ENCODE measurements at places on chromosomes 3 and 15.

- no peak for DNase-seq
These were observed 11.4 kb upstream of the C3orf20 start for GRCh38 chr3:14663396-14664135.

- no peak for DNase-seq
These were observed 35.3 kb downstream of the CAPN7 start for GRCh38 chr3:15241341-15241740.

DNA sequence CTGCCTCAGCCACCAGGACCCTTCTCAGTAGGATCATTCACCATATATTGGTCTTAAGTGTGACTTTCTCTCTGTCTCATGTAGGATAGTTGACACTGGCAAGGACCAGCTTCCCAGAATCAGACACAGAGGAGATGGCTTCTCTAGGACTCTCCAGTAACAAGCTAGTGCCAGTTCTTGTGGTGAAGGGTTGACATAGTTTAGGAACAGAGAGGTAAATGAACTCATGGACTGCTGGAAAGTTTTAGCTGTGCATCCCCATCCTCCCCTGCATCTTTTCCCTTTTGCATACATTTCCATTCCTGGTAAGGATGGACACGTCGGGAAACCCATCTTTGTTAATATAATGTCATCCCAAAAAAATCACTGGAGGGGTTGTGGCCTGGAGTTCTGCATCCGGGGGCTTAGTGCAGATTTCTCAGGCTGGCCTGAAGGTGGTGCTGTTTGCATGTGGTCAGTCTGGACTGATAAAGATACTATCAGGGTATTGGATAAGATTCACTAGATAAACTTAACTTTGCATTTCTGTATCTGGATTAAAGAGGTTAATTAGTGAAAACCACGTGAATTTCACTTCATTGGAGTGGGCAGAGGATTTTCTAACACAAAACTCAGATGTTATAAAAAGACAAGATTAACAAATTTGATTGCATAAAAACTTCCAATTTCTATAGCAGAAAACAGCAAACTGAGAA, 110.8 kb downstream of the TBC1D2B start:
- no peak for DNase-seq

DNA sequence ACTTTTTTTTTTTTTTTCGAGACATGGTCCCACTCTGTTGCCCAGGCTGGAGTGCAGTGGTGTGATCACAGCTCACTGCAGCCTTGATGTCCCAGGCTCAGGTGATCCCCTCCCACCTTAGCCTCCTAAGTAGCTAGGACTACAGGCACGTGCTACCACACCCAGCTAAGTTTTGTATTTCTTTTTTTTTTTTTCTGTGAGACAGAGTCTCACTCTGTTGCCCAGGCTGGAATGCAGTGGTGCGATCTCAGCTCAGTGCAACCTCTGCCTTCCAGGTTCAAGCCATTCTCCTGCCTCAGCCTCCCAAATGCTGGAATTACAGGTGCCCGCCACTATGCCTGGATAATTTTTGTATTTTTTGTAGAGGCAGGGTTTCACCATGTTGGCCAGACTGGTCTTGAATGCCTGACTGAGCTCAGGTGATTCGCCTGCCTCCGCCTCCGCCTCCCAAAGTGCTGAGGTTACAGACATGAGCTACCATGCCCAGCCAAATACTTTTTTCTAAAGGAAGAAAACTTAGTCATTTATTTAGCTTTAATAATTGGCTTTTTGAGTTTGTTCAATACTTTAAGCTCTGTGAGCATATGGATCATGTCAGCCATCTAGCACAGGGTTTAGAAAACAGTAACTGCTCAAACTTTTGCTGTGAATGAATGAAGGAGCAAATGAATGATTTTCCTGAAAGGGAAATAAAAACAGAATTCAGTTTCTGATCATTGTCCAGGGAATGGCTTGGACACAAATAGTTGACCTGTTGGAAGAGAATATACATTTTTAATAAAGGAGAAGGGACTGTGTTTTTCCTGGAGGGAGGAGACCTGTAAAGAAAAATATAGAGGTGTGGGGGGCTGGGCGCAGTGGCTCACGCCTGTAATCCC, 26.0 kb downstream of the UBE2E1 start:
- no peak for DNase-seq
